Fibroblast of skin of scalp (primary cell): ENCODE measurements at places on chromosomes 13 and 19.
A peak's percentile ranks its signal among the peaks of the same experiment; 100 is the strongest.

DNA sequence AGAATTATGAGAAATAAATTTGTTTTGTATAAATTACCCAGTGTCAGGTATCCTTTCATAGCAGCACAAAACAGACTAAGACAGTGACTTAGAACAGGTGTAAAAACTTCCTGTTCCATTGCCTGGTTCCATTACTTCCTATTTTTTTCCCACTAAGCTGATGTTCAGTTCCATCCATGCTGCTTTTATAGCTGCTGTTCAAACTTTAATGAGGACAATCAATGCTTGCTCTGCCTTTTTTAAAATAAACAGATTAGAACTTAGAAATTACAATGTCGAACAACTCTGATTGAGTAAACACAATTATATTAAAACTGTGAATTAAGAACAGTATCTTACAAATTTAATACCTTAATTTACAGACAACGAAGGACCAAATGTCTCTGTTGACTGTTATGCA lies 818.9 kb downstream of the OLFM4 start:
- no peak for DNase-seq

GRCh38 chr19:57280962-57281400 lies 696 bp downstream of the ZNF460 start:
- DNase-seq, result no peak

- no peak for DNase-seq
Measured at GRCh38 chr13:91168386-91168711, 179.1 kb upstream of the MIR17HG start.

GRCh38 chr19:15544283-15544682 lies 36.0 kb downstream of the CYP4F22 start:
- DNase-seq, result no peak

GRCh38 chr13:65336916-65337315 lies 1893.2 kb downstream of the PCDH9 start:
- peak; percentile 71 for DNase-seq

DNA sequence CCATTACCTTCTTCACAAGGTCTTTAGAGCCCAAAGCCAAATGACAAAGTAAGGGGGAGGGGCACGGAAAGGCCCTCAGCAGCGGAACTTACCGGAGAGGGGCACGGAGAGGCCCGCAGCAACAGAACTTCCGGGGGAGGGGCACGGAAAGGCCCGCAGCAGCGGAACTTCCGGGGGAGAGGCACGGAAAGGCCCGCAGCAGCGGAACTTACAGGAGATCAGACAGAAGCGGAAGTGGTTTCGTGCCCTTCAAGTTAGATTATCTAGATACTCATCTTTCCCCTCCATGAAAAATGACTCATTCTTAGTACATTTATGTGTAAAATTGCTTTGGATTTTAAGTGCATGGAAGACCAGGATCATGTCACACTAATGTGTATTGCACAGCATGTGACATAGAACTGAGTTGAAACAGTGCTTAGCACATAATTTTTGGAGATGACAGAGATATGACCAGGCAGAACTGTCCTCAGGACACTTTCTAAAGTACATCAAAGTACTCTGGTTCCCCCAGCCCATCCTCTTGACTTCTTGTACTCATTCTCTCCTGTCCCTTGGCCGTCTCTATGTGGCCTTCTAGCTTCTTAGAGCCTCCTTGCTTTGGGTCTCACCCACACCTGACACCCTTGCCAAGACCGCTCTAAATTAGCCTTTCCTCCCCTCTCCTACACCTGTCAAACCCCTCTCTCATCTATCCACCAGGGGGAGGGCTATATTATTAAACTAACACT lies 25.7 kb upstream of the TPTE2 start:
- peak; percentile 36 for DNase-seq

GRCh38 chr13:48930918-48931317 lies 44.8 kb upstream of the FNDC3A start:
- DNase-seq, result no peak
